ENCODE measurements at places on chromosomes 6 and 20.

- no peak for DNase-seq
These were observed 74.2 kb downstream of the IRF4 start for GRCh38 chr6:465531-466348.

- no peak for DNase-seq
These were observed 116.3 kb downstream of the PCSK2 start for GRCh38 chr20:17343091-17343490.

GRCh38 chr6:27148404-27148795 is 99.1 kb upstream of the PRSS16 start:
- DNase-seq: no peak

DNA sequence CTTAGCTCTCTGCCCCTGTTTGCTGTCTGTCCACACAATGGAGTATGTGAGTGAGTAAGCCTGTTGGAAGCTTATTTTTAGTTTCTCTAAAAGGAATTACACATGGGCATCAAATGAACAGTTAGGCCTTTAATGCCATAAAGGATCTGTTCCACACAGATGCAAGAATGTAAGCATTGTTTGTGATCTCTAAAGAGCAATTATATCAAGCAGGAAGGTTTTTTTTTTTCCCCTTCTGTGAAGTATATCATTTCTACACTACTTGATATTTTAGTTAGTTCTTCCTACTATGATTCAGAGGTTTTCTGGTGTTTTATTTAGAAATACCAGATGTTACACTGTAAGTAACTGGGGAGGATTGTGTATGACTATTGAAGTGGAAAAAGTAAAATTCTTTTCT is 627.5 kb downstream of the COL12A1 start:
- DNase-seq: no peak

- no peak for DNase-seq
These were observed 71.7 kb downstream of the RCAN2 start for GRCh38 chr6:46419576-46420002.

GRCh38 chr20:4190792-4191519 is 175.6 kb upstream of the RNF24 start:
- no peak for DNase-seq

- no peak for DNase-seq
These were observed 13.9 kb downstream of the PI16 start for GRCh38 chr6:36968266-36968977.

- DNase-seq: no peak
These were observed 113.5 kb downstream of the JARID2 start for GRCh38 chr6:15359335-15359862.

- no peak for DNase-seq
These were observed 7.5 kb downstream of the BCAS1 start for GRCh38 chr20:54062812-54063280.

GRCh38 chr6:33742837-33743236 is 3.9 kb downstream of the IP6K3 start:
- DNase-seq: no peak
